ENCODE measurements at places on chromosomes 12 and 14.

DNA sequence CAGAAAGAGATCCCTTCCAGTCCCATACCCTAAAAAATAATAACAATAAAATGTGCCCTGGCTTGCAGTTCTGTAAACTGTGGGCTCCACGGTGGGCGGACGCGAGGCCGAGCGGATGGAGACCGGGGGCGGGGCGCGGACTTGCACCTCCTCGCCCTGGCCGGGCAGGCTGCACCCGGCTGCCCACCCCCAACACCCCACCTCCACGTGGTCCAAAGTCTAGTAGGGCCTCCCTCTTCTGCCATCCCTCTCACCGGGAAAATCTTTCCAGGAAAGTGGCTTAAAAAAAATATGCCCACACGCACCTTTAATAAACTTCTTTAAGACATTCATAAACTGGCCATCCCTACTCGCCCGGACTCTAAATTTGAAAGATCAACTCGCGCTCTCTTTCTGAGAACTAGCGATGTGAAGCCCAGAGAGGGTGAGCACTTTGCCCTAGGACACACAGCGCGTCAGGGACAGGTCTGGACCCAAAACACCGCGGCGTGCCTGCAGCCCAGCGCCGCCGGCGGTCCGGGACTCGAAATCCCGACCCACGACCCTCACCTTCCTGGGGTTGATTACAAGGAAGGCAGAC lies 1.9 kb upstream of the BCL11B start:
- no peak for DNase-seq

DNA sequence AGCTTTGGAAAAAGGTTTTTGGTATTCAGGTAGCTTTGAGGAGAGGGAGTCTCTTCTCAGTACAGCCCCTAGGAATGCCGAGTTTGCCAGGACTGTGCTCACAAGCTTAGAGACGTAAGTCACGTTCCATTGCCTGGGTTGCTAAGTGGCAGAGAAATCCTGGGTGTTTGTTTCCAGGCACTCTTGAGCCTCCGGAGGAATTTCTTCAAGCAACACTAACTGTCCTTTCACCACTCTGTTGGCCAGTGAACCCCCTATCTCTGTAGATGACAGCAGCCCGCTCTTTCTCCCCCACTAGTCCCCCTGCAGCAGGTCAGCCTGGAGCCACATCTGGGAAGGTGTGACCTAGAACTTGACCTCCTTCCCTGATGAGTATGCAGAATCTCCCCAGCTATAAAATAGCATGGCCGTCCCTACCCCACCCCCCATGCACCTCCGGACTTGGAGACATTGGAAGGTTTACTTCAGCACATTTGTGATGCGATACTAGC lies 162.7 kb downstream of the ZFP36L1 start:
- no peak for DNase-seq

GRCh38 chr14:76820700-76821099 lies 5.5 kb upstream of the LRRC74A start:
- no peak for DNase-seq

DNA sequence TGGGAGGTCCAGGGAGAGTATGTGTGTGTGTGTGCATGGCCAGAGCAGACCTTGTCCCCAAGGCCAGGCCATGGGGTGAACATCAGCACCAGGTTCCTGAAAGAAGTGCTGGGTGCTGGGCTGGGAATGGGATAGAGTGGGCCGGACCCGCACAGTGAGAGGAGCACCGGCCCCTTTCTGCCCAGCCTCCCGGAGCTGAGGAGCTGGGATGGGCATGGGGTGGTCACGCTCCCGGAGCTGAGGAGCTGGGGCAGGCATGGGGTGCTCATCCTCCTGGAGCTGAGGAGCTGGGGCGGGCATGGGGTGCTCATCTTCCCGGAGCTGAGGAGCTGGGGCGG lies 83.3 kb downstream of the B4GALNT3 start:
- no peak for DNase-seq

- DNase-seq: no peak
Measured at GRCh38 chr14:91398707-91399106, 18.9 kb downstream of the CCDC88C start.

- no peak for DNase-seq
Measured at GRCh38 chr12:105077435-105077834, 6.8 kb downstream of the ALDH1L2 start.

- no peak for DNase-seq
Measured at GRCh38 chr14:79967453-79967852, 243.9 kb downstream of the DIO2 start.

- DNase-seq: no peak
Measured at GRCh38 chr14:72609205-72609916, 284.5 kb downstream of the DPF3 start.

GRCh38 chr14:71942904-71943694 lies 10.9 kb downstream of the RGS6 start:
- no peak for DNase-seq

DNA sequence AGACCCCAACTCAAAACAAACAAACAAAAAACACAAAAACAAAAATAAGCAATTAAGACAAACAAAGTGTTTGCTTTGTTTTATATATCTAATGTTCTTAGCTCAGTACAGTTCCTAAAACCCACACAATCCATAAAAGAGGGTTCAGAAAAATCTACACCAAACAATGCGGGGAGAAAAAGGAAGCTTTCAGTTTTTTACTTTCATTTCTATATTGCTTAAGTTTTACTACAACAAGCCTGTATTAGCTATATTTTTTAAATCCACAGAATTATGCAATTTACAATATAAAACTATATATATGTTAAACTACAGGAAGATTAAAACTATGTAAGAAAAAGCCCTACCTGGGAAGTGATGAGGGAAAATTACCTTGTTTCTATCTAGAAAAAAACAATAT lies 41.4 kb downstream of the CLIP1 start:
- DNase-seq: no peak

DNA sequence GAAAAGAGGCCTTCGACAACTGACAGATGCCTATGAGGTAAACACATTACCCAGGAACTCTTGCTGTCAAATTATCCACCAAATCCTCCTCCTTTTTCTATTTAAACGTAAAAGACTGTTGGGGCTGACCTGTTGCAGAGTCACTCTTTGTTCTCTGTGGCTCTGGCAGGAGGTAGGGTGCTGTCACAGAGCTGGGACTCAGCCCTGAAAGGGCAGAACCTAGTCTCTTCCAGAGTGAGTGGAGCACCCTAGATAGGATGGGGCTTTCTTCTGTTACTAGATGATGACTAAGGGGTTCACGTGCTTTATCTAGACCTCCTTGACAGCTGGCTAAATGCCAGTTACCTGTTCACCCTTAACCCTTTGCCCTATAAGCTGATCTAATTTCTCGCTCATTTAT lies 25.7 kb downstream of the FNTB start:
- DNase-seq: no peak

GRCh38 chr14:51094901-51095853 lies at the start of gene TRIM9:
TRIM9 (minus strand) TSS chr14:51095105; CDS start chr14:51094939, 166 bp downstream.
- DNase-seq: peak; percentile 98

- DNase-seq: peak; percentile 26
Measured at GRCh38 chr12:106205208-106206069, 42.4 kb downstream of the CKAP4 start.

DNA sequence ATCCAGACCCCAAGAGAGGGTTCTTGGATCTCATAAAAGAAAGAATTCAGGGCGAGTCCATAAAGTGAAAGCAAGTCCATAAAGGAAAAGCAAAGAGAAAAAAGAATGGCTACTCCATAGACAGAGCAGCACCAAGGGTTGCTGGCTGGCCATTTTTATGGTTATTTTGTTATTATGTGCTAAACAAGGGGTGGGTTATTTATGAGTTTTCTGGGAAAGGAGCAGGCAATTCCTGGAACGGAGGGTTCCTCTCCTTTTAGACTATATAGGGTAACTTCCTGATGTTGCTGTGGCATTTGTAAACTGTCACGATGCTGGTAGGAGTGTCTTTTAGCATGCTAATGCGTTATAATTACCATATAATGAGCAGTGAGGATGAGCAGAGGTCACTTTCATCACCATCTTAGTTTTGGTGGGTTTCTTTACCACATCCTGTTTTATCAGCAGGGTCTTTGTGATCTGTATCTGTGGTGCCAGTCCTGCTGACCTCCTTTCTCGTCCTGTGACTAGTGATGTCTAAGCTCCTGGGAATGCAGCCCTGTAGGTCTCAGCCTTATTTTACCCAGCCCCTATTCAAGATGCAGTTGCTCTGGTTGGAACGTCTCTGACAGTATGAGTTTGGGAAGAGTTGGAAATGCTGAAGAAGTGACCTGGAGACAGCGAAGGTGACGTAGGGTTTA lies 100.5 kb downstream of the ZNF664 start:
- DNase-seq: no peak

- no peak for DNase-seq
Measured at GRCh38 chr14:103141117-103141796, 18.0 kb downstream of the TNFAIP2 start.
